Natural killer cell (primary cell): ENCODE measurements at places on chromosomes 13 and 19. TPM values are rescaled to one million over a fixed set of nuclear protein-coding genes. Genes with fewer than 3 reads are reported as not detected.

DNA sequence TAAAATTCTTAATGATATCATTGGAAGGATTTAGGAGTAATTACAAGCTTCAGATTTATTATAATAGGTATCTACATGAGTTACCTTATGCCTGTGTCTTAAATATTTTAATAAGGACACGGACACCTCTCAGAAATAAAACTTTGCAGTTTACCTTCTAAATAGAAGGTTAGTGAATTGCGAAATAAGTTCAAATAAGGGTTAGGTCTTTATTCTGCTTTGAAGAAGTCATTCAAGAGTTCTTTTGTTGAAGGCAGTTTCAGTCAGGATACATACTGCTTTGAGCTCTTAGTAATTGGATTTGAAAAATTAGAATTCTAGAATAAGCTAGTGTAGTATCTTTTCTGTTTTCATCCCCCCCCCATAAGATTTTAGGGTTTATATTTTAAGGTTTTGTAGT lies 53.0 kb downstream of the NAA16 start:
- DNase-seq: no peak
- H3K27me3 ChIP-seq: no peaks in the 10 kb centered on the region
- H3K4me1 ChIP-seq: no peaks in the 10 kb centered on the region
- H3K4me3 ChIP-seq: no peak overlapping the region
- peaks cover 80% of the 10 kb centered on the region for H3K36me3 ChIP-seq
- H3K27ac ChIP-seq: no peak overlapping the region

Gene KIR3DL1
- 97.1 TPM for total RNA-seq

- no peaks in the 10 kb centered on the region for H3K27me3 ChIP-seq
- H3K4me3 ChIP-seq: no peak overlapping the region
- peaks cover 1% of the 10 kb centered on the region for H3K4me1 ChIP-seq
- no peak overlapping the region for H3K27ac ChIP-seq
- H3K36me3 ChIP-seq: no peaks in the 10 kb centered on the region
Observed at GRCh38 chr13:40673414-40673813, 7.0 kb upstream of the FOXO1 start.

DNA sequence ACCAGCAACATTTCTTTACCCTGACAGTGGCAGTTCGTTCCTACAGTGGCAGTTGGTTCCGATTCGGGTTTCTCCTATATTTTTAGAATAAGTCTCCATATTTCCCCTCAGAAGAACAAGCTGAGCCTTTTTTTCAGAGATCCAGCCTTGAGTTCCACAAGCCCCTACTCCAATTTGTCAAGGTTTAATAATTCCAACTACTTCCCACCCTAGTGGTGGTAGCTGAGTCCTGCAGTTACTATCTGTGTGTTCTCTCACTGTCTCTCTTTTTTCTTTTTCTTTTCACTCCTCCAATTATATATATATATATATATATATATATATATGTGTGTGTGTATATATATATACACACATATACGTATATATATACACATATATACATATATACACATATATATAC lies 1347.3 kb downstream of the PCDH9 start:
- no peaks in the 10 kb centered on the region for H3K27me3 ChIP-seq
- no peak overlapping the region for H3K4me3 ChIP-seq
- H3K36me3 ChIP-seq: no peaks in the 10 kb centered on the region
- no peak for DNase-seq
- H3K4me1 ChIP-seq: no peaks in the 10 kb centered on the region

- H3K4me1 ChIP-seq: no peaks in the 10 kb centered on the region
- H3K27ac ChIP-seq: no peak overlapping the region
- DNase-seq: no peak
- H3K36me3 ChIP-seq: no peaks in the 10 kb centered on the region
Observed at GRCh38 chr13:95343944-95344343, 42.7 kb upstream of the ABCC4 start.

DNA sequence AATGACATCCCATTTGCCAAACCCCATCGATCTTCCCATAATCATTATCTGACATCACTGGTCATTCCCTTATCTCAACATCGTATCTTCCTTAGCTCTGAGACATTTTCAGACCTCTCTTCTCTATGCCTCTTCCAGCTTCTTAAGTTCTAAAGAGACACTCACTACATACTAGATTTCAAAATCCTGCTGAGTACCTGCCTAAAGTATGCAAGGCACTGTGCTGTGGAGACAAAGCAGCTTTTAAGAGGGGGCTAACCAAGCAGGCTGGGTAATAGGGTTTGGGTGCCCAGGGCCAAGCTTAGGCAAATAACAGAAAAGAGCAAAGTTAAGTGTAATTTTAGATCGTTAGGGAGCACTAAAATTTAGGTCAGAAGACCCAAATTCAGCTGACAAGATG lies 3.4 kb upstream of the POMP start:
- no peaks in the 10 kb centered on the region for H3K27me3 ChIP-seq
- no peak overlapping the region for H3K27ac ChIP-seq
- peaks cover 3% of the 10 kb centered on the region for H3K36me3 ChIP-seq

- H3K4me3 ChIP-seq: no peak overlapping the region
- no peak overlapping the region for H3K27ac ChIP-seq
- H3K36me3 ChIP-seq: no peaks in the 10 kb centered on the region
- no peaks in the 10 kb centered on the region for H3K27me3 ChIP-seq
Observed at GRCh38 chr13:103908911-103909310, 842.7 kb upstream of the SLC10A2 start.
